Stimulated activated CD8-positive, alpha-beta memory T cell treated with anti-CD3 and anti-CD28 coated beads, Interleukin-2, amount 100 ng/mL, for 1 hour (primary cell): ENCODE measurements at places on chromosomes 2 and 18.

GRCh38 chr18:37321582-37322491, 243.8 kb downstream of the CELF4 start:
- no peak for DNase-seq

- DNase-seq = no peak
Observed at GRCh38 chr2:127080226-127080937, 26.6 kb downstream of the BIN1 start.

- no peak for DNase-seq
Observed at GRCh38 chr2:189648846-189649509, 12.3 kb upstream of the ASNSD1 start.

GRCh38 chr2:15265889-15266288, 295.2 kb downstream of the NBAS start:
- no peak for DNase-seq

- no peak for DNase-seq
Observed at GRCh38 chr2:213416832-213417231, 132.6 kb downstream of the SPAG16 start.
